Endothelial cell (in vitro differentiated cells): ENCODE measurements at places on chromosomes 4 and X.

DNA sequence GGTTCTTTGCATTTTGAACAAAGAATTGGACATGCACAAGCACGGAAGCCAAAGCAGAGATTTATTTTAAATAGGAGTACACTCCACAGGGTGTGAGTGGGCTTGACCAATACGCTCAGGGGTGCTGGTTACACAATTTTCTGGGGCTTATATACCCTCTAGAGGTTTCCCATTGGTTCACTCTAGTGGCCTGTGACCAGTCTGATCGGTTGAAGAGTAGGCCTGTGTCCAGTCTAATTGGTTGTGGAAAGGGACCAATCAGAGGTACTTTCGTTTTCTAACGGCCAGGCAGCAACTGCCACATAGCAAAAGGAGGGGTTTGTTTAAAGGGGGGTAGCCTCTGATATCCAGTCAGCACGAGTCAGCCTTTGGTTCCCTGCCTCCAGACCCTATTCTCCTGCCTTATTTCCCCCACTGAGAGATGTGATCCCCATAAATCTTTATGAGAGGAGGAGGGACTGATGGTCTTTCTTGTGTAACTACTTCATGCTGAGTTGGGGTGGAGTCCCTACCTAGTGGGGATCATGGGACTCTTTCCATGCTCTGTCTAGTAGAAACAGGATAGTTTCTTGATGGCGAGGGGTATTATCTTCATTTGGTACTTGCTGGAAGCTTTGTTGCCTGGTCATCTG lies 11.3 kb upstream of the AREG start:
- no peak for DNase-seq

- DNase-seq, result no peak
Measured at GRCh38 chr4:92100975-92101374, 202.8 kb upstream of the GRID2 start.

DNA sequence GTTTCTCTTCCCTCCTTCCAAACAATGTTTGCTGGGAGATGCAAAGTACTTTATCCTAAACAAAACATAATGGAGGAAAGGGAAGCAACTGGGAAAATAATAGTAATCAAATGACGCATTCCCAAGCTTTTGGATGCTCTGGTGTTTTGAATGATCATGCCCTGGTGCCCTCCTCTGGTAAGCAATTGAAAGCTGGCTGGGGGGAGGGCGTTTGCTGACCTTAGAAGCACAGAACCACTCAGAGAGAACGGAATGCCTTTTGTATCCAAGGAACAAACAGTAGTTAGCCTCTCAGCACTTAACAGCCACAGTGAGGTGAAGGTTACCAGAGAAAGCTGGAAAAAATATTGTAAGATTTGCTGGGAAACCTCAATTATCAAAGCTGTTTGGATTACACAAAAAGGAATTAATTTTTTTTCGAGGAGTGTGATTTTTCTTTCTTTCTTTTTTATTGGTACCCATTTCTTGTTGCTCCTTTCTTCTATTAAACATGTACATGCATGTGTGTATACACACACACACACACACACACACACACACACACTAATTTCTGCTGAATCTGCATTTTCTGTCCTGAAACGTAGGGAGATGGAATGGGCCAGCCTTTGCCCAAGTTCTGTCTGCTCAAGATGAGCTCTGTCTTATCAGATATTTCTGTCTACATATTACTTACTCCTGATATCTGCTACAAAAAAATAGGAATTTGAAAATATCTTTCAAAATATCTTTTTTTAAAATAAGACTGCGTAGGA lies 155.8 kb upstream of the IGFBP7 start:
- peak; percentile 26 for DNase-seq

- no peak for DNase-seq
Measured at GRCh38 chr4:85399270-85399669, 75.7 kb upstream of the ARHGAP24 start.

DNA sequence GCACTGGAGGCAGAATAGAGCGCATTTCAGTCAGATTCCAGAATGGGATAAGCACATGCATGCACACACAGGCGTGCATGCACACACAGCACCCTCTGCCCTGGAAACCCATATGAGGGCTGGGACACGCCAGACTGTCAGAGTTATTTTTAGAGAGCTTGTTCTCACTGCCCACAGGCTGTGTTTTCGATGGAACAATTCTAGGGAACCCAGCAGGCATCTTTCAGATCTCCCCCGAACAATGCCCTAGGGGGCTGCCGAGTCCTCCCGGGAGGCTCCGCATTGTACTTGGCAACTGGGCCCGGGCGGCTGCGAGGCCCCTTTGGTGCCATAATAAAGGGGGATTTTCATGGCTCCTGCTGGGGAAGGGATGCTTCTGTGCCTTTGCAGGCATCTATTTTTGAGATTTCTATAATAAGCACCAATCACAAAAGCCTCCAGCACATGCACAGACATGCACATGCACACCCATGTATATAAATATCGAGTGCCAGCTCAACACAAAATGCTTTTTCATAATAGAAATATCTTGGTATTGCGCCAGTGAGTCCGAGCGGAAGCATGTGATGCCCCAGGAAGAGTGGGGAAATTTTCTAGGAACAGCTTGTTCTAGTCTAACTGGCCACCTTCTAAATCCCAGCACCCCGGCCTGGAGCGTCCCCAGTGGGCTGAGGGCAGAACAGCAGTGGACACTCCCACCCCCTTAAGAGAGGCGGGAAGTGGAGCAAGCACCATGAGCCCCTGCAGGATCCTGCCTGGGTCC lies 88.5 kb downstream of the PHKA2 start:
- no peak for DNase-seq

GRCh38 chr4:70637239-70637913 lies 8.8 kb downstream of the ENAM start:
- DNase-seq, result no peak

- DNase-seq, result no peak
Measured at GRCh38 chr4:57639561-57640382, 529.6 kb upstream of the IGFBP7 start.

DNA sequence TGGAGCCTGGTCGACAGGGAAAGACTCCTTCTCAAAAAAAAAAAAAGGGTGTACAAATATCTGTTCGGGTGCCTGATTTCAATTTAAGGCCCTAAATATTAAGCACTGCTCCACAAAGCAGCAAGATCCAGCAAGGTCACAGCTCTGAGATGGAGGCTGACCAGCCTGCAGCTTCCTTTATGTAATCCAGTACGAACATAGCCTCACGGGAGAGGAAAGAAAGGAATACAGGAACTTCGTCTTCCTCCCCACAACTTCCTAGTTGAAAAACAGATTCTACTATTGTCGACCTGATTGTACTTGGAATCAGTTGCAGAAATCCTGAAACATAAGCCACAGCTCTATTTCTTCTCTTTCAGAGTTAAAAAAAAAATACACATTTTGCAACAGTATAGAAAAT lies 53.5 kb upstream of the TBC1D9 start:
- no peak for DNase-seq

GRCh38 chrX:19640693-19641374 lies 125.5 kb upstream of the MAP3K15 start:
- DNase-seq, result no peak

GRCh38 chr4:176448761-176449160 lies 129.0 kb downstream of the SPCS3 start:
- no peak for DNase-seq

DNA sequence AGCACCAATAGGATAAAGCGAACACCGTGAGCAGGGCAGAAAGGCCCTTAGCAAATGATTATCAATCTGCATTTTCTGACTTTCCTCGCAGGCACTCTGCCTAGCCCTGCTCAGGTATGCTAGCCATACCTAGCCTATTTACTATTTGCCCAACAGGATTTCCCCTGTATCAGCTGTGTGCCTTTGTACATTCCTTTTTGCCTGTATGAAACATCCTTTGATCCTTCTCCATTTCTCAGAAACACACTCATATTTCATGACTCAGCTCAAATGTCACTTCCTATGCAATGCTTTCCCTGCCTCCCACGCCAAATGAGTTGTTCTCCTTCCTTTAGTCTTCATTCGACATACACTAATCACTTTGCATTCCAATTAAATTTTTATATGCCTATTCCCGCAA lies 37.2 kb downstream of the PCDH7 start:
- DNase-seq, result no peak

DNA sequence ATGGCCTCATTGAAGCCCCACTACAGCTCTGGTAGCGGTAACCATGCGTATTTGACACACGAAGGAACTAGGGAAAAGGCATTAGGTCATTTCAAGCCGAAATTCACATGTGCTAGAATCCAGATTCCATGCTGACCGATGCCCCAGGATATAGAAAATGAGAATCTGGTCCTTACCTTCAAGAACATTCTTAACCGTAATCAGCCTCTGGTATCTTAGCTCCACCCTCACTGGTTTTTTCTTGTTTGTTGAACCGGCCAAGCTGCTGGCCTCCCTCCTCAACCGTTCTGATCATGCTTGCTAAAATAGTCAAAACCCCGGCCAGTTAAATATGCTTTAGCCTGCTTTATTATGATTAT lies 876 bp downstream of the HPRT1 start:
- no peak for DNase-seq

- no peak for DNase-seq
Measured at GRCh38 chr4:56744030-56744429, 62.9 kb upstream of the HOPX start.

- DNase-seq, result no peak
Measured at GRCh38 chr4:57113870-57114269, 3.7 kb upstream of the IGFBP7 start.

GRCh38 chr4:77650787-77651186 lies 45.2 kb downstream of the CXCL13 start:
- DNase-seq, result no peak
